Pancreas (tissue), 10 donors: ENCODE measurements at places on chromosomes 2 and 18. TPM values are rescaled to one million over a fixed set of nuclear protein-coding genes. Genes with fewer than 3 reads are reported as not detected.

The DYSF gene
- polyA plus RNA-seq: 2.2 TPM

The MDH1B gene
- 0.95 TPM for polyA plus RNA-seq

The DBI gene
- 200 TPM for polyA plus RNA-seq

The SPDYA gene
- polyA plus RNA-seq: 0.16 TPM

The UPP2 gene
- not detected for polyA plus RNA-seq

The LYPD6 gene
- polyA plus RNA-seq: 0.91 TPM

The ARID5A gene
- polyA plus RNA-seq: 13.7 TPM

The STK36 gene
- 54.0 TPM for polyA plus RNA-seq

The PSMA8 gene
- not detected for polyA plus RNA-seq
